ENCODE measurements at places on chromosomes 1 and 21.

- no peak for DNase-seq
These were observed 5.4 kb upstream of the SIM2 start for GRCh38 chr21:36693489-36694030.

DNA sequence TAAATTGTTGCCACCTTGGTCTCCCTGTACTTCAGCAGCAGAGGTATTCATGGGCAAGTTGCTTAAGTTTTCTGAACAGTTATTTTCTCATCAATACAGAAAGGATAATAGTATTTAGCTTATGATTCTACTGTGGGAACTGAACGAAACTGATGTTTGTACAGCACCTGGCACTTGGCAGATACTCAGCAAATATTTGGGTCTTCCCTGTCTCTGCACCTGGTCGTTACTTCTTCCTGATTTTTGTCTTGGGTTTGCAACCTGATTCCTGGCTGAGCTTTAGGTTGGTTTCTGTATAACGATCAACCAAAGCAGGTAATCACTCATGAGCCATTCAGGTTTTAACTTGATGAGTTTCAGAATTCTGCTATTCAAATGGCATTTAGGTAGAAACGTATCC is 490.6 kb downstream of the KIF26B start:
- no peak for DNase-seq

DNA sequence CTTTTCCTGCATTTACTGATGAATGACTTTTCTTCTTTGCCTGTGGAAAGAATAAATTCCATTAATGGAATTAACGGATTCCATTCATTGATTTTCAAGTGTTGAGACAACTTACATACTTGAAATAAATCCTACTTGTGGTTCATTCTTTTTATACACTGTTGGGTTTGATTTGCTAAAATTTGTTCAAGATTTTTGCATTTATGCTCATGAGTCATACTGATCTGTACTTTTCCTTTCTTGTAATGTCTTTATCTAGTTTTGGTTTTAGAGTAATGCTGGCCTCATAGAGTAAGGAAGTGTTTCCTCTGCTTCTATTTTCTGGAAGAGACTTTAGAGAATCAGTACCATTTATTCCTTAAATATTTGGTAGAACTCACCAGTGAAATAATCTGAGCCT is 14.4 kb downstream of the UROD start:
- no peak for DNase-seq

GRCh38 chr1:157313240-157313807 is 175.1 kb upstream of the ETV3 start:
- no peak for DNase-seq

- DNase-seq = no peak
These were observed 46.8 kb downstream of the PTPRU start for GRCh38 chr1:29282924-29283803.

DNA sequence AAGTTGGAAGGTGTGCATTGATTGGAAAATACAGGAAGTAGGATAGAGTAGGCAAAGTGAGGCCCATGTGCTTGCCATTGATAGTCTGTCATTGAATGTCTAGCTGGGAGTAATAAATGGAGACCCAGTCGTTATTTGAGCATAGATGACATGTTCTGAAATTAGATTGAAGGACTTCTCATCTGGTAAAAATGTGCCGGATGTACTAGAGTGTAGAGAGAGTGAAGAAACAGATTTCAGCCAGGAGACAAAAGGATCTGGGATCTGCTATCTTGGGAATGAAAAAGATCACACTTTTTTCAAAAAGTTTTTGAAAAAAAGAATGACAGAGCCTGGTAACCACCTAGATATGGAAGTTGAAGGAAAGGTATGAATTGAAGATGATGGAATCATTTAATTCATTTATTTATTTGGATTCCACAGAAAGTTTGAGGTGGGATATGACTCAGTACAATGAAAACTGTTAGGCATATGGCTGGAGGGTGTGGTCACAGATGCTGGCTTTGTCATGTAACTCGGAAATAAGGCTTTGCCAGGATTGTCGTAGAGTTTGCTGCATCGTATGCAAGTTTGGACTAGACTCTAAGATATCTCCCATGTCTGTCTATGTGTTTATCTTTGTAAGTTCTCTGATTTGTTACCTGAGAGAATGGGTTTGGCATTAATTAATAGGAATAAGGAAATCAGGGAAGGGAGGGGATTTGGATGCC is 137.1 kb downstream of the PBX1 start:
- DNase-seq = no peak

GRCh38 chr1:30427545-30427944 is 295.8 kb downstream of the MATN1 start:
- peak; percentile 28 for DNase-seq

DNA sequence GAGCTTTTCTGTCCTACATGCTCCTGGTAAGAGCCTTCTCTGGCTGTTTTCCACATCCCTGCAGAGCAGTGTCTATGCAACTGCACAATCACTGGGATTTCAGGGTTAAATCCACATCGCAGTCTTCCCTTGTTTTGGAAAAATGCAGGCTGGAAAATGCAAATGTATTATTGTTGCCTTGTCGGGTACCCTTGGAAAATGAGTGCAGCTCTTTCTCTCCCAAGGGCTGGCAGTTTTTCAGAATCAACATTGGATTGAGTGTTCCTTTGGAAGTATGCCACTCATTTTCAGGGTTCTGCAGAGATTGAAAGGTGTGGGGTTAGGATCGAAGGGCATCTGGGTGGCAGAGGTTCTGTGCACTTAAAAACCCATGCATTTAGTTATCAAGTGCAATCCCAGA is 3.2 kb downstream of the NOS1AP start:
- DNase-seq = no peak

DNA sequence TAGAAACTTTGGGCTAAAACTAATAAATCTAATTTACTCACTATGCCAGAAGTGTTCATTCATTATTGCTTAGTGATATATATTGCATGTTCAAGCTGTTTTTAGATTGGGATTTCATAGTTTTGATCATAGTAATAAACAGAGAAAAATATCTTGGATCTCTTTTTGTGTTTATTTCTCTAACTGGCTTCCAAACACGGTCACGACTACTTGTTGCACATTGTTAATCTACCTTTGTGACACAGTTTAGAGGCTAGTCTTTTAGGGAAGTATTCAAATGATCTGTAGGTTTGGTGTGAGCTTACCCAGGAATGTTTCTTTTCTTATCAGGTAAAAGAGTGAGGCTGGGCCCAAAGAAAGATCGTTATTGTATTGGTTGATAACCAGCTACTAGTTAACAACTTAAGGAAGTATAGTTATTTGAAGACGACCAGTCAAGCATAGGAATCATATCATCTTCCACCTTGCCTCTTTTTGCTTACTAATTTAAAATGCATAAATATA is 50.8 kb upstream of the FASLG start:
- DNase-seq = no peak

GRCh38 chr1:59292562-59292961 is 4.3 kb upstream of the FGGY start:
- DNase-seq = no peak

- DNase-seq = no peak
These were observed 37.1 kb downstream of the EEIG2 start for GRCh38 chr1:108597041-108597440.

DNA sequence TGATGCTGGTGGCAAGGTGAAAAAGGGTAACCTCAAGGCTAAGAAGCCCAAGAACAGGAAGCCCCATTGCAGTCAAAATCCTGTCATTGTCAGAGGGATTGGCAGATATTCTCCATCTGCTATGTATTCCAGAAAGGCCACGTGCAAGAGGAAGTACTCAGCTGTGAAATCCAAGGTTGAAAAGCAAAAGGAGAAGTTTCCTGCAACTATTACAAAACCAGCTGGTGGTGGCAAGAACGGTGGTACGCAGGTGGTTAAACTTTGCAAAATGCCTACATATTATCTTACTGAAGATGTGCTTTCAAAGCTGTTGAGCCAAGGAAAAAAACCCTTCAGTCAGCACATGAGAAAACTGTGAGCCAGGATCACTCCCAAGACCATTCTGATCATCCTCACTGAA is 13.7 kb upstream of the VPS45 start:
- no peak for DNase-seq

- no peak for DNase-seq
These were observed 38.3 kb upstream of the GBP5 start for GRCh38 chr1:89310976-89311375.

DNA sequence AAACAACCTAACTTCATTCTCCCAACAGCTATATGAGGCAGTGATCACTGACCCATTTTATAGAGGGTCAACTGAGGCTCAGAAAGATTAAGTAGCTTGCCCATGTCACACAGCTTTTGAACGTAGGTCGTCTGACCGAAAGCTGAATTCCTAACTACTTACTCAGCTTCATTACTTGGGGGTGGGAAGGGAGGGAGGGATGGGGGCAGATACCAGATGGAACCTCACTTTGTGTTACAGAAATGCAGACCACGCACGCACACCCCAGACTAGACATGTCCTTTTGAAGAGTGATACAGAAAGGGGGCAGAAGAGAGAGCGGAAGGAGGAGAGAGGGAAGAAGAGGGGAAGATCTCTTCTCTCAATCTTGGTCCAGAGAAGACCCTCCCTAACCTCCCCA is 2.3 kb downstream of the ADGRB2 start:
- no peak for DNase-seq

DNA sequence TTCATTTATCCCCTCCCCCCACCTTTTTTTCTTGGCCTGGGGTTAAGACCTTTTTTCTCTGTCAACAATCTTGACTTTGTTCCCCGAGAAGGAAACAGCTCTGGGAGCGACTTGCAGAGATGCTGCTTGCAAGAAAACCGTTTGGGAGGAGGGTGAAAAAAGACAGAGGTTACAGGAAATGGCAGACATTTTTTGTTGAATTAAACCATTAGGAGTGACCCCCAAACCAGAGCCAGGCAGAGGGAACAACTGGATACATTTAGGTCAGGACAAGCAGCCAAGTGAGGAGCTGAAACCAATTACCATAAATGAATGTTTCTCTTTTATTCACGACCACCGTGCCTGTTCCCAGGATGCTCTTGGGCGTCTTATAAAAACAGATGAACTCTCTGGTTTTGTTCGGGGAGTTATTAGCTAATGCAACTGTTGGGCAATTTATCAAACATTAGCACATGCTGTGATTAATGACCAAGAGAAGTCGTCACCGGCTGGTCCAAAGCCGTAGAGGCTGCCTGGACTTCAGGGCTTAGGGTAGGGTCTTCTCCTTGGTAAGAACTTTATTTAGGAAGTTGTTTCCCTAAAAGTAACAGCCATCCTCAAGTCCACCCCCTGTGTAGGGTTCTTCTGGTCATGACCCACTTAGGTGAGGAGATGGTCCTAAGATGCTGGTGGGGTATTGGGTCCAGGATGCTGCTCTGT is 141.0 kb downstream of the FOXD2 start:
- DNase-seq = peak; percentile 61

GRCh38 chr1:217392441-217392840 is 238.4 kb downstream of the GPATCH2 start:
- DNase-seq = no peak

DNA sequence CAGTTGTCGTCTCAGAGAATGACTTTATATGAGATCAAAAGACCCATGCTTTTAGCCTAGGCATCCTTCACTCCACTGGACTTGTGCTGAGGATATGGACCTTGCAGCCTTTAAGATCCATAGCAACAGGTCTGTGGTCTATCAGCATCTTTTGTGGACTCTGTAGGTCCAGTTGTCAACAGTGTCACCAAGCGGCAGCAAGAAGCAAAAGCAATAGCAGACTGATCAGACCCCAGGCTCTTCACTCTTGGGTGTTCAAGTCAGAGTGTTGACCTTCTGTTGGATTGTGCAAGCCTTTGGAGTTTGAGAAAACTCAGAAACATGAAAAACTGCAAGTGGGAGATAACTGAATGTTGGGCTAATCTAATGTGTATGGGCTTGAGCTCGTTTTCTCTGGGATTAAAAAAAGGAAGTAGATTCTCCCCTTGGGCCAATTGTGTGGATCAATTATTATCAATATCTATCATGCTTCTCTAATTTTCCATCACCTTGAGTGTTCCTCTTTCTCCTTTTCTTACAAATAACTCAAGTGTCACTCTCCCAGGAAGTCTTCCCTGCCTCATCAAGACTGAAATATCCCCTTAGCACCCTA is 144.2 kb downstream of the LYPLAL1 start:
- DNase-seq = no peak

- DNase-seq = no peak
These were observed 33.1 kb upstream of the GPR157 start for GRCh38 chr1:9161963-9162362.

- no peak for DNase-seq
These were observed 55.1 kb downstream of the PTGER3 start for GRCh38 chr1:70992521-70992920.

GRCh38 chr1:154845879-154846278 is 24.2 kb downstream of the KCNN3 start:
- no peak for DNase-seq

GRCh38 chr21:45828580-45829570 is 152.7 kb upstream of the COL6A1 start:
- no peak for DNase-seq

DNA sequence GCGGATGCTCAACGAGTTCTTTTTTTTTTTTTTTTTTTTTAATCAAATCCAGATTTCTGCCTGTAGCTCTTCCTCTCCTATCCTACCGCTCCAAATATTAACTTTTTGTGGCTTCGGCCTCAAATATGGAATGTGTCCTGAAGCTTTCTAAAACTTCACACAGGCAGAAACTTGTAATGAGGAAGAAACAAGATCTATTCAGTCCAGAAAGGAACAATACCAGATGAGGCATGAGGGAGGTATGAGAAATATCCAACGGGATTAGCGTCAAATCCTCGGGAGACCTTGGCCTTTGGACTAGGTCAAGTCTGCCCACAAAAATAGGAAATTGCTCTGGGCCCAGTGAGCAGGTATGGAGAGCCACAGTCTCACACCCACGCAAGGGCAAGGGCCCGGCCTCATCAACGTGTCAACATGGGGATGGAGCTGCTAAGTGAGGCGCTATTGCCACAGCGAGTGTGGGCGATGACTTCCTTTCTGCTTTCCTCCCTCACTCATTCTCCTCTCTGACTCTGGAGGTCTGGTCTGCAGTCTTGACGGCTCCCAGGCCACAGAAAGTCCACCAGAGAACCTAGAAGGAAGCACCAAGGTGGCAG is 66.6 kb downstream of the BCAR3 start:
- peak; percentile 73 for DNase-seq

GRCh38 chr1:20495661-20496060 is 9.7 kb upstream of the CAMK2N1 start:
- DNase-seq = no peak

- no peak for DNase-seq
These were observed 20.9 kb upstream of the RAB4A start for GRCh38 chr1:229249854-229250644.

DNA sequence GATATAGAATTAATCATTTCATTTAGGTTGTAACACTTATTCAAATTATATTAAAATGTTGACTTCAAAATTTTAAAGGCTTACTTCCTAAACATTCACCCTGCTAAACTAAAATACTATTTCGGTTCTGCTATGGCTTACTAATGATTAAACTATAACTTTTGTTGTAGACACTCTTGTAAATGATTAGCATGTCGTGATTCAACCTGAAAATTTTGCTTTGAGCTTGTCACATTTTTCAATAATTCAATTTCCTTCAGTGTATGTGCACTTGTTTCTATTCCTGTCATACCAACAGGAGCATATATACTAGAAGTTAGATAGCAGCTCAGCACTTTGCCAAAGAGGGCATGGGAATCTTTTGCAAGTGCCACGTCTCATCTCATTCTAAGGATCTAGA is 1018.8 kb downstream of the AMY1C start:
- DNase-seq = no peak

GRCh38 chr1:7463526-7463925 is 307.6 kb upstream of the VAMP3 start:
- no peak for DNase-seq
